ENCODE measurements at places on chromosomes 4 and X. TPM values are rescaled to one million over a fixed set of nuclear protein-coding genes. Genes with fewer than 3 reads are reported as not detected.

The CT45A2 gene
- not detected for total RNA-seq

The MAP7D3 gene
- total RNA-seq: 12.8 TPM

The IL1RAPL2 gene
- total RNA-seq: 6.9 TPM

The PGAM4 gene
- total RNA-seq: not detected

The S100P gene
- not detected for total RNA-seq

The HAND2 gene
- total RNA-seq: 50.2 TPM

The HNRNPDL gene
- total RNA-seq: 125 TPM

The L1CAM gene
- total RNA-seq: 19.0 TPM

The PLXNA3 gene
- total RNA-seq: 7.5 TPM

The ALAS2 gene
- total RNA-seq: not detected

The RBM46 gene
- not detected for total RNA-seq

The CXCL5 gene
- 2.7 TPM for total RNA-seq

The HSFX2 gene
- total RNA-seq: not detected

The SYP gene
- not detected for total RNA-seq

The GSX2 gene
- not detected for total RNA-seq

The CYSLTR1 gene
- not detected for total RNA-seq

The RPA4 gene
- total RNA-seq: not detected

The NDP gene
- total RNA-seq: 0.29 TPM

The HMX1 gene
- total RNA-seq: 0.58 TPM

The TRIM75 gene
- not detected for total RNA-seq

The OPN1LW gene
- not detected for total RNA-seq

The SMR3B gene
- total RNA-seq: not detected

The TSPAN6 gene
- total RNA-seq: 19.8 TPM

The MAGIX gene
- 1.4 TPM for total RNA-seq

The SOWAHD gene
- total RNA-seq: not detected

The RPS3A gene
- total RNA-seq: 2,899 TPM

The TECRL gene
- total RNA-seq: not detected

The PCDH18 gene
- total RNA-seq: 65.7 TPM

The AWAT2 gene
- not detected for total RNA-seq

The TCEAL2 gene
- not detected for total RNA-seq

The GABRG1 gene
- not detected for total RNA-seq

Data from myometrial cell (primary cell).